NCI-H748 treated with DMSO at 0.1 percent for 48 hours (cell line): ENCODE measurements at places on chromosomes 12 and 14.

DNA sequence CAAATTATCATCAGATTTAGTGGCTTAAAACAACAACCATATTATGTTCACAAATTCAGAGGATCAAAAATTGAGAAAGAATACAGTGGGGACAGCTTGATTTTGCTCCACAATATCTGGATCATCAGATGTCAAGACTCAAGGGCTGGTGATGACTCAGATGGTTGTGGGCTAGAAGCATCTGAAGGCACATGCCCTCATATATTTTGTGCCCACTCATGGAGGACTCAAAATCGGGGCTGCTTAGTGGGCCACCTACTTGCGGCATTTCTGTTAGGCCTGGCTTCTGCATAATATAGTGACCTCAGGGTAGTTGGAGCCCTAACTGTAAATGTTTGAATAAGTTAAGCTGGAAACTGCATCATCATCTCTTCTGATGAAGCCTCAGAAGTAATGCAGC, 584.5 kb downstream of the SLC16A7 start:
- no peak for DNase-seq

GRCh38 chr12:65755596-65755978, 68.7 kb upstream of the HMGA2 start:
- no peak for DNase-seq

DNA sequence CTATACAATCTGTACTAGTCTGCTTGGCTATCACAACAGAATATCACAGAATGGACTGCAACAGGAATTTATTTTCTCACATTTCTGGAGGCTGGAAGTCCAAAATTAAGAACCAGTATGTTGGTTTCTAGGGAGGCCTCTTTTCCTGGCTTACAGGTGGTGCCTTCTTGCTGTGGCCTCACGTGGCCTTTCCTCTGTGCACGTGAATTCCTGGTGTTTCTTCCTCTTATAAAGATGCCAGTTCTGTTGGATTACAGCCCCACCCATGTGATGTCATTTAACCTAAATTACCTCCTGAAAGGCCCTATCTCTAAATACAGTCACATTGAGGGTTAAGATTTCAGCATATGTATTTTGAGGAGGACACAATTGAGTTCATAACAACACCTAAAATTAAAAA, 32.1 kb upstream of the C2CD5 start:
- DNase-seq, result no peak

DNA sequence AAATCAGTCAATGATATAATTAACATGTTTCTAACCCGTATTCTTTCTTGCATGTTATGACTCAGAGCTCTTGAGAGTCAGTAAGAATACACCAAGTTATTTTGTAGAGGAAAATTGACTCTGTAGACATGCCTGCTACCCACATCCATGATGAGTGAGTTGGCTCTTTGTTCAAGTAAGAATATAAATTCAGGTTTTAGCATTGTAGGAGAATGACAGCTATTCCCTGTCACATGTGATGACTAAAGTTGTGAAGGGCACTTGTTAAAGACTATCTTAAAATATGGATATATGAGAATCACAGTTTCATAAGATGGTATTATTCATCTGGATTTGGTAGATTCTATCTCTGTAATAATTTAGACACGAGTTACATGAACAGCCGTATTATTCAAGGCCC, 209.1 kb downstream of the CCDC59 start:
- DNase-seq, result no peak

DNA sequence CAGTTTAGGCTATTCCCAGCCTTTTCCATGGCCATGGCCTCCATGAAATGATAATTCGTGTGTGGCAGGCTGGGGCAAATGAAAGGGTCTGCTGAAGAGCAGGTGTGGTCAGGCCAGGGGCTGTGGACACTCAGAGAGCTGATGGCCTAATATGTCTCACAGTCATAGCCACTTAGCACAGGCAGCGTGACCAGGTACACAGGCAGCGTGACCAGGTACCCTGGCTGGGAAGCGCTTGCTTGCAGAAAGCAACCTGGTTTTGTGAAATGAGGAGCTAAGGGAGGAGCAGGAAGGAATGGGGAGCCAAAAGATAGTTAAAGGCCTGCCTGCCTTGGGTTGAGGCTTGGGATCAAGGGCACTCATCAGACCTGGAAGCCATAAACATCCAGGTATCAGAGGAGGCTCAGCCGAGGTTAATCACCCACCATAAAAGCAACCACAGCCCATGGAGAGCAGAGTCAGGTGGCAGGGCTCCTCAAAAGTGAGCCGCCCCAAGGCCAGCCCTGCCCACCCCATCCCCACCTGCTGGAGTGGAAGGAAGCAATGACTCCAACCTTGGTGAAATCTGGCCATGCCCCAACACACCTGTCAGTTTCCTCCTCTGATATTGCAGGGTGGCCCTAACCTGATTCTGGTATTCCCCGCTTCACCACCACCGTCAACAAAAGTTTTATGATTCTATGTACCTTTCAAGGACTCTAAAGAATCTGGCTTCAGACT, 8.0 kb upstream of the KRT8 start:
- no peak for DNase-seq

DNA sequence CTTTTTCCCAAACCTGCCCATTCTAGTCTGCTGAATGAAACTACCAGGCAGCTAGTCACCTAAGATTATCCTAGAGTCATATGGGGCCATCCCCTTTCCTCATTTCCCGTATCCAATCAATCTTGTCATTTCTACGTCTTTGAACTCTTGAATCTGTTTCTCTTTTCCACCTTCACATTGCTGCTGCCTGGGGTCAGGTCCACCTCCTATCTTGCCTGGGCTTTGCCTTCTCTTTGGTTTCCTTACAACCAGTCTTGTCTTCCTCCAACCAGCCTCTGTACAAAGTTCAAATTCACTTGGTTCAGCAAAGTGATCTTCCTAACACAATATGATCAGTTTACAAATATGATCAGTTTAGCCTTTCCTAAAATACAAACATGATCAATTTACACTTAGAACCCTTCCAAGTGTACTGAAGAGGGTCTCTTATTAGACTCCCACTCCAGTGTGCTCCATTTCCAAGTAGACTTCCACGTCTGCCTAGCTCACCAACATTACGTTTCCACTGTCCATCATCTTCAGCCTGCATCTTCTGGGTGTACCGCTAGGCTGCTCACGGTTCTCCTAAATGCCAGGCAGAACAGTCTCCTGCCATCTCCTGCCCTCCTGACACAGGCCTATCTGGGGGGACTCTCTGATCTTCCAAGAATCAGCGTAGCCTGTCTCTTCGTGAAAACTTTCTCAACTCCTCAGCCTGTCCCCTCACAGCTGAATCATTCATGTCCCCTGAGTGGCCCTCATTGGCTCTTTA, 4.1 kb upstream of the ACVR1B start:
- DNase-seq, result no peak

DNA sequence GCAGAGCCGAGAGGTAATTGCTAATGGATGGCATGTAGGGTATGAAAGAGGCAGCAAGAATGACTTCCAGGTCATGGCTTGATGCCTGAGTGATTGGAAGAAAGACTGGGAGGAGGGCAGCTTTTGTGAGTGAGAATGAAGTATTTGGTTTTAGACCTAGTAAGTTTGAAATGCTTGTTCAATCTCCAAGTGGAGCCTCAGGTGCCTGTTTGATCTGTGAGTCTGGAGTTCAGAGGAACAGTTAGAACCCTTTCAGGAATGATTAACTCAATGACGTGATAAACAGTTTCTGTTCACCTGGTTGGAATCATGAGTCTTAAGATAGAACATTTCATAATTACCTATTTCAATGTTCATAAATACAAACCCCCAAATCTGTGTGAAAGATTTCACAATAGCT, 10.4 kb downstream of the KCNJ8 start:
- no peak for DNase-seq

DNA sequence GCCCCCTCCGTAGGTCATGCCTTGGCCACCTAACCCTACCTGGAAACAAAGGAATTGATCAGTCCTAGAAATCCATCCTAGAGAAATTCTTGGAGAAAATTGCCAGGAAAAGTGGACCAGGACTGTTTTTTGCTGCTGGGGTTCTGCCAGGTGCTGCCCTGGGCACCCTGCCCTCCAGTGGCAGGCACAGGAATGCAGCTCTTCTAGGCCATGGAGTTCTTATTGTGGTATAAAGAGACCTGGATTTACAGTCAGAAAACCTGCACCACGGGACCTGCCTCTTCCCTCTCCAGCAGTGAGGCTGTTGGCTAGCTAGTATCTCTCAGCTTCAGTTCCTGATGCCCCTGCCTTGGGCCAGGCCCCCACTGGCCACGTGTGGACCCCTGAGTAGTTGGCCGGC, 59.7 kb downstream of the SLC24A4 start:
- no peak for DNase-seq

- DNase-seq, result no peak
Observed at GRCh38 chr14:105337966-105338741, 23.6 kb downstream of the PACS2 start.

- no peak for DNase-seq
Observed at GRCh38 chr12:84825149-84825548, 87.5 kb downstream of the SLC6A15 start.

- no peak for DNase-seq
Observed at GRCh38 chr14:22391908-22392565, 197.0 kb downstream of the DAD1 start.

GRCh38 chr12:95215949-95216348, 1.3 kb downstream of the FGD6 start:
- peak; percentile 14 for DNase-seq

DNA sequence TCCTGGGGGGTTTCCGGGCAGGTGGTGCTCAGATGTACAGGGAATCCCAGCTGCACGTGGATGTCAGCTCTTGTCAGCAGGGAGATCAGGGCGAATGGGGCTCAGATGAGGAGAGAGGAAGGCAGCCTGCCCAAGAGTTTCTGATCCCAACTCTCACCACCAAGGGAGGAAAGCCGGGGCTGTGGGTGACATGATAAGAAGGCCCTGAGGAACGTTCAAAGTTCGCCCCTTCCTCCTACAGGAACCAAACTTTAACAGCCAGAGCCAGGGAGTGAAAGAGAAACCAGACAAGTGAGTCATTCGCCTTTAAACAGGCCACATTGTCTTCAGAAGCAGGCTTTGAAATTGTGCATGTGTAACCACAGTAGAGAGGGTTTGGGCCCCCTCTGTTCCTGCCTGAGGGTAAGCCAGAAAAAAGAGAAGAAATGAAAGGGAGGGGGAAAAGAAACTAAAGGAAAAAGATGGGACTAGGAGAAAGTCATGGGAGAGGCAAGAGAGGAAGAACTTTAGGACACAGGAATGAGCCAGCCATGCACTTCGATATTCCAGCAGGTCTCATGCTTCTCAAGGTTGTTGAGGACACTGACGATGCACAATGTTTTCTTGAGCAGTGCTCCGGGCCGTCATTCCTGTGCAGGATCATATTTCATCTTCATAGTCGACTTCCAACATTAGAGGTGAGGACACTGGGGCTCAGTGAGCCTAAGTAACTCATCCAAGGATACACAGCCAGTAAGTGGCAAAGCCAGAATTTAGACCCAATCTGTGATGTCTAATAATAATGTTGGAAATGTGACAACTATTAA, 691.4 kb upstream of the TBX3 start:
- no peak for DNase-seq

GRCh38 chr14:49483268-49483667, 102.9 kb downstream of the RPS29 start:
- DNase-seq, result no peak

DNA sequence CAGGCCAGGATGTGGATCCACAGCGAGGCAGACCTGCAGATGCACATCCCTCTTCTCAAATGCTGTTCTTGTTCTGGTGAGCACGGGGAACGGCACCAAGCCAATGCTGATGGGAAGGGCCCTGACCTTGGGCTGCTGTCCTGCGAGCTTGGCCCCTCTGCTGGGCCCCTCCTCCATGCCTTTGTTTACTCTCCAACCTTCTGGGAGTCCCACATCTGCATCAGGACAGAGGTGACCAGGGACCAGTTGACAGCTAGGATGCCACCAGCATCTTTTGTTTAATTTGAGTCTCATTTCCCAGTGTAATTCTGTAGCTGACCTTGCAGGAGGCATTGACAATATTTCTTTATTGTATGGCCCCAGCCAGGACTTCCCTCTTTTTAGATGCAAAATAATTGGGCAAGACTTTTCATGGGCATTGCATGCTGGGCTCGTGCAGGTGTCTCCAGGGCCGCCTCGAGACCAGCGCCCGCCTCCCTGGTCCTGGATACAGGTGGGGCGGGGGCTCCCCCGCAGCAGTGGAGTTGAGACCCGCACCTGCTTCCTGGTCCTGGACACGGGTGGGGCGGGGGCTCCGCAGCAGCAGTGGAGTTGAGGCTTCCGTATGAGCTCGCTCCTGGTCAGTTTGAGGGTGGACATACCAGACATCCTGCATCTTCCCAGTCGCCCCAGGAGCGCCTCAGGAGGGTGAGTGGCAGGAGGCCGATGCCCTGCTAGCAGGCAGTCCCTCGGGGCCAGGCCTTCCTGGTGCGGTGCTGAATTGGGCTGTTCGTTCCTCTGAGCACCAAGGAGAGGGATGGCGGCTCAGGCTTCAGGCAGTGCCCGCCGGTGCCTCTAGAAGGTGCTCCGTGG, 11.4 kb downstream of the PACS2 start:
- no peak for DNase-seq

- DNase-seq, result no peak
Observed at GRCh38 chr14:103897075-103897947, 30.9 kb upstream of the TDRD9 start.

DNA sequence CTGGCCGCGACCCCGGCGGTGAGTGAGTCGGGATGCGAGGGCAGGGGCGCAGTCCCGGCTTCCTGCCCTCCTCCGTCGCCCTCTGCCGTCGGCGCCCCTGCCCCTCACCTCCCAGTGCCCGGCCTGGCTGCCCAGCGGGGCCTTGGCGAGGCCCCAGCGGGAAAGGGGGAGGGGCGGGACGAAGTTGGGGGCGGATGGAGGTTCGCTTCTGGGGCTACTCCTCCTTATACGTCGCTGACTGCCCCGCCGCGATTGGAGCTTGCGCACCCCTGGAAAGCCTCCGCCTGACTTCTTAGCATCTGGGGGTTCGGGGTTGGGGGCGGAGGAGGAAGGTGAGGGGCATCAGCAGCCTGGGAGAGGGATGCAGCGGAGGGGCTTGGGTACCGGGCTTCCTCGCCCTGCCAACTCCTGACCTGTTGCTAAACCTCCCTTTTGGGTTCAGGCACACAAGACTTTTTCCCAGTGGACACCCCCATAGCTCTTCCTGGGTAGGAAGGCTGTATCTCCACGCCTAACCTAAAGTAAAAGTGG, 406 bp downstream of the TMEM263 start:
- DNase-seq, result peak; percentile 63

DNA sequence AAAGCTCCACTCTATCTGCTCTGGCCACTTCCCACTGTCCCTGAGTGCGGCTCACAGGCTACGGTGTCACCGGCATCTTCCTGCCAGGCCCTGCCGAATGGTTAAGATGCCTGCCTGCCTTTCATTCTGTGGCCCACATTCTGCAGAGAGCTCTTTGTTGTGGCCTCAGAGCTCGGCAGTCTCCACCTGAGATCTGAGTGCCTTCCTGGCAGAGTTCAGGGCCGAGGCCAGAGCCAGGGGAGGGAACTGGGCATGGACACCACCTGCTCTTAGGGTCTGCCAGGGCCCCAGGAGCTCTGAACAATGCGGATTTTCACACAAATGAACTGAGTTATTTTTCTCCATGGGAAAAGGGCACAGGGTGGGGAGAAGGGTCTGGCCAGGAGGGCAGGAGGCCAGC, 127.2 kb downstream of the RBM19 start:
- DNase-seq, result no peak

- DNase-seq, result no peak
Observed at GRCh38 chr14:66043921-66044320, 442.2 kb upstream of the CCDC196 start.

GRCh38 chr14:77640756-77641533, 24.5 kb upstream of the SPTLC2 start:
- no peak for DNase-seq

GRCh38 chr14:95374239-95374997, 54.7 kb upstream of the CLMN start:
- DNase-seq, result no peak
